ENCODE measurements at places on chromosomes 2 and 18.

GRCh38 chr2:213691351-213691750 is 407.1 kb downstream of the SPAG16 start:
- DNase-seq, result no peak

- no peak for DNase-seq
These were observed 22.6 kb upstream of the FZD5 start for GRCh38 chr2:207792244-207792785.

- no peak for DNase-seq
These were observed 25.2 kb upstream of the RGPD4 start for GRCh38 chr2:107801498-107801897.

GRCh38 chr18:61722247-61722646 is 170.6 kb downstream of the RNF152 start:
- no peak for DNase-seq

GRCh38 chr2:235416858-235417499 is 76.9 kb upstream of the AGAP1 start:
- DNase-seq, result no peak

DNA sequence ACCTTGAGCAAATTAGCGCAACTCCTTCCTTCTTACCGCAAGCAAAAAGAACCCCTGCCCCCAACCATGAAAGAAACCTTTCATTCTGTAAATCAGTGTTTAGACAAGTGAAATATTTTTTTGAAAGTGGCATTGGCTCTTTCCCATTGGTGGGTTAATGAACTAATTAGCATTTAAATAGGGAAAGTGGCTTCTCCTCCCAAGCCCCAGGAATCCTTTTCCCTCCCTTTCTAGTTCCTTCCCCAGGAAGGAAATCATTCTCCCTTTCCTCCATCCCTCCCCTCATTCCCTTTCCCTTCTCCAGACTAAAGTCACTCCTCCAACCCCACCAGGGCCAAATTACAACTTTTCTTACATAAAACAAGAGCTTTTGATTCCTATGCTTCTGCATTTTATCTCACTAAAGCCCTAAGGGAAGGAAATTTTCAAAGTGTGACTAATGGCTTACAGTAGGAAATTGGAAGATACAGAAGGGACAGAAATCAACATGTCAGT is 22.9 kb upstream of the TYMS start:
- DNase-seq, result no peak

DNA sequence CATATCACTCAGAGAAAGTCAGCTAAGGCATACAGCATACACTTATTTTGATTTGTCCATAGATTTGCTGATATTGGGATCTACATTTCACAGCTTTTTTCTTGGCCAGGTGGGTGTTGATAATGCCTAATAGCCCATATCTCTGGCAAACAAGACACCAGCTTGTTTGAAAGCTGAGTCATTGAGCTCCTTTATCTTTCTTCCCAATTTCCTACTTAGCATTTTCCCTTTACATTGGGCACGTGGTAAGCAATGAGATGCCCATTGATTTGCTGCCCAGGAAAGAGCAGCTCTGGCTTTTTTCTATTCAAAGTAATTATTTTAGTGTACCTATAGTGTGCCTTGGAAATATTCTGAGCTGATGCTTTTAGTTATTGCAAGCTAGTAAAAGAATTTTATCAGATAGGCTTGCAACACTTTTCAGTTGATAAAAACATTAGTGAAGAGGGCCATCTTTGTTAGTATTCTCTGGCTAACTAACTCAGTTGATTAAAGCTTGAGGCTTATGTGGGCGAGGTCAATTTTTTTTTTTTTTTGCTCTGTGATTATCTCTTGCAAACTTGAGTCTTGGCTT is 79.6 kb downstream of the OSBPL6 start:
- no peak for DNase-seq

DNA sequence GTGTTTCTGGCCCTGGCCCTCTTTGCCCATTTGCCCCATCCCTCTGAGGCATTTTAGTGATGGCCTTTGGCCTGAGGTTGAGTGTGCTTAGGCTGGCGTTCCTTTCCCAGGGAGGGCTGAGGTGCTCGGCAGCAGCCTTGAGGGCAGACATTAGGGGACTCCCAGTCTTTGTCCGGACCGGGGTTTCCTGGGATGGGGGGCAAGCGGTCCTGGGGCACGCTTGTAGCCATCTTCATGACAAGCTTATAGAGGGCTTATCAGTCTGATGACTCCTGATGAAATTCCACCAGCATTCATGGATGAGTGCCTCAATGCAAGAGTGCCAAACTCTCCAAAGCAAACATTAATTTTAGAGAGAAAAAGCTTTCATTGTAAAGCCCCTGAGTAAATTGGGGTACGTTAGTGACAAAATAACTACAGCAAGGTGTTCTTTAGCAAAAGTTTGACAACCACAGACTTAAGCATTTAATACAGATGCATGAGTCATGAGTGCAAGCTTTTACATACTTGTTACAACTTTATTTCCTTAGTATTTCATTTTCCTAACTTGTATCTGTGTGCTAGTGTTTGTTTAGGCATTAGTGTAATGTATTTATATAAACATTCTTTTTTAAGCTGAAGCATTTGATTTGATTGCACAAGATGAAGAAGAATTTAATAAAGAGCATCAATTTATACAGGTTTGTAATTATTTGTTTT is 45.6 kb downstream of the CEP192 start:
- DNase-seq, result no peak

DNA sequence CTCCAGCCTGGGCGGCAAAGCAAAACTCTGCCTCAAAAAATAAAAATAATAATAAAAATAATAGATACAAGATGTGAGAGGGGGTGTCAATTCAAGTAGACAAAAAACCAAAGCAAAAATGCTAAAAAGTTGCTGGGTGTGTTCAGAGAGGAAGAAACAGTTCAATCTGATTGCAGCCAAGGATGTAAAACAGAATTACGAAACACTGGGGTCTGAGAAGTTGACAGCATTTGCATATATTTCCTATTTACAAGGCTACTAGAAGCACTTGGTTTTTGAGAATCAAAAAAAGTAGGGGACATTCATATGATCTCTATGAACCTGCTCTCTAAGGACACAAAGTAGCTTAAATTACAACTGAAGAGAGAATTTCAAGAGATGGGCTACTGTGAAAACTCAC is 7.6 kb downstream of the TRIP12 start:
- no peak for DNase-seq

DNA sequence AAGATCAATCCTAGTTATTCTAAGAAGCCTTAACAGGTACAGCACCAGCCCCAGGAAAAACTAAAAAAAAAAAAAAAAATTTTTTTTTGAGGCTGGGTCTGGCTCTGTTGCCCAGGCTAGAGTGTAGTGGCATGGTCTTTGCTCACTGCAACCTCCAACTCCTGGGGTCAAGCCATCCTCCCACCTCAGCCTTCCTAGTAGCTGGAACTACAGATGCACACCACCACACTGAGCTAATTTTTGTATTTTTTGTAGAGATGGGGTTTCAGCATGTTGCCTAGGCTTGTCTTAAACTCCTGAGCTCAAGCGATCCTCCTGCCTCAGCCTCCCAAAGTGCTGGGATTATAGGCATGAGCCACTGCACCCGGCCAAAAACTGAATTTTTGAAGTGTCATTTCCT is 10.3 kb upstream of the ALPK2 start:
- no peak for DNase-seq

DNA sequence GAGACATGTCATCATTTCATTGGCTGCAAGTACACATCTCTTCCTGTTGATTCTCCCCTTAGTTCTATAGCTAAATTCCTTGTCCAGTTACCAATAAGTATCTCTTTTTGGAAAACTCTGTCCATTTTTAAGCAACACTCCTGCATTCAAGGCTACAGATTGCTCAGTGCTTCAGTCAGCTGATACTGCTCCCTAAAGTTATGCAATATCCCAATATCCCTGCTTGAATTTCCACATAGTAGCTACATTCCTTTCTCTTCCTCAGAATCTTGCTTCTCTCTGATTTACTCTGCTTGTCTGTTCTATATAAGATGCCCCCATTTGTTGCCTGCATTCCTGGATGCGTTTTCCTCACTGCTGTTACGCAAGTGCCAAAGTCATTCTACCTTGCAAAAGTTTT is 109.8 kb downstream of the PARD3B start:
- no peak for DNase-seq

- DNase-seq, result no peak
These were observed 405.8 kb upstream of the FAM98A start for GRCh38 chr2:34004936-34005335.

DNA sequence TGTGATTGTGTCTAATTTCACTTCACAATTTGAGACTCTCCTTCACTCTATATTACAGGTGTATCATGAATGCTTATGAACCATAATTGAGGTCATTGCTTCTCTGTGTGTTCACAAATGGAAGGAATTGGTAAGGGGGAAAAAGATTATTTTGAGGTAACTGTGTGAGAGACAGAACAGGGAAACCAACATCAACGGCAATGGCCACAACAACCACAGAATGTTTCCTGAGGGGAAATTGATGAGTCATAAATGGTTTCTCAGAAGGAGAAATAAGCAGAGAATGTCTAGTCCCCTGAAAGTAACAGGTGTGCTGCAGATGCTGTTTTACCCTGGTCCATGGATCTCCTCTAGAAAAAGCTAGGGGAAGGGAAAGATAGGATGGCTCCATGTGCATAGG is 361.2 kb upstream of the GALNT5 start:
- DNase-seq, result no peak

- DNase-seq, result no peak
These were observed 74.8 kb upstream of the SPTBN1 start for GRCh38 chr2:54381293-54381692.

DNA sequence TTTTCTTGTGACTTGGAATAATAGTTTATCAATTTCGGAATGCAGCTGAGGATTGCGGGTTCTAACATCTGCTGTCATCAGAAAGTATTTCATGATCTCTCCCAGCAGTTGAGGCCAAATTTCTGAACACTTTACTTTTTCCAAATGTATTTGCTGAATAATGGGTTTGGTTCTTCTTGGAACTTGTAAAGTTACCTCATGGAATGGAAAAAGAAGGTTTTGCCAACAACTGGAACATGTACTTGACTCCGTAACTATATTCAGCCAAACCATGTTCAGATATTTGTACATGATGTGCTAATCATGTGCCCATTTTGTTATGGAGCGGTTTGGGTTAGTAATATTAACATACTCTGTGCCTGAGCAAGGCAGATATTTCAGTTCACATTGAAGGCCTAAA is 119.6 kb downstream of the LCLAT1 start:
- DNase-seq, result no peak

GRCh38 chr18:24827501-24827900 is 367.1 kb downstream of the HRH4 start:
- DNase-seq, result no peak

DNA sequence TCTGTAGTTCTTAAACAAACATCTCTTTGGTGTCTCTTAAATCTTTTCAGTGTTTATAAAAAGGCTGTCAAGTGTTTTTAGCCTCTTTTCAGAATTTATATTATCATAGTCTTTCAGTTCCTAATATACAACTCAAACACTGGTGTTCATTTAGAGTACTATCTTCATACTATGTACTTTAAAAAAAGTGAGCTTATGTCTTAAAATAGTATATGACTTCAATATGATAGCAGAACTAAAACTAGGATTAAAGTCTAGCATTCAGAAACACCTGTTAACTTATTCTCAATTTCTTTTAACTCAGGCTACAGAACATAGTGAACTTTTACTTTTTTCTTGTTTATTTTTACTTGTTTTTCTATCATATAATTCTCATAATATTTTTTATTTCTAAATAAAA is 14.7 kb upstream of the IKZF2 start:
- no peak for DNase-seq

- DNase-seq, result no peak
These were observed 47.3 kb downstream of the MAP3K20 start for GRCh38 chr2:173122936-173123335.
